ENCODE measurements at places on chromosomes 5 and 9. TPM values are rescaled to one million over a fixed set of nuclear protein-coding genes. Genes with fewer than 3 reads are reported as not detected.
A peak's percentile ranks its signal among the peaks of the same experiment; 100 is the strongest.

- DNase-seq: no peak
Observed at GRCh38 chr5:124747791-124748686, 1.6 kb upstream of the ZNF608 start.

- DNase-seq: no peak
Observed at GRCh38 chr5:91058575-91058974, 324.5 kb downstream of the ARRDC3 start.

GRCh38 chr5:34831303-34831702 lies 7.7 kb upstream of the TTC23L start:
- no peak for DNase-seq

GRCh38 chr5:33629999-33630398 lies 189.2 kb downstream of the TARS1 start:
- no peak for DNase-seq

DNA sequence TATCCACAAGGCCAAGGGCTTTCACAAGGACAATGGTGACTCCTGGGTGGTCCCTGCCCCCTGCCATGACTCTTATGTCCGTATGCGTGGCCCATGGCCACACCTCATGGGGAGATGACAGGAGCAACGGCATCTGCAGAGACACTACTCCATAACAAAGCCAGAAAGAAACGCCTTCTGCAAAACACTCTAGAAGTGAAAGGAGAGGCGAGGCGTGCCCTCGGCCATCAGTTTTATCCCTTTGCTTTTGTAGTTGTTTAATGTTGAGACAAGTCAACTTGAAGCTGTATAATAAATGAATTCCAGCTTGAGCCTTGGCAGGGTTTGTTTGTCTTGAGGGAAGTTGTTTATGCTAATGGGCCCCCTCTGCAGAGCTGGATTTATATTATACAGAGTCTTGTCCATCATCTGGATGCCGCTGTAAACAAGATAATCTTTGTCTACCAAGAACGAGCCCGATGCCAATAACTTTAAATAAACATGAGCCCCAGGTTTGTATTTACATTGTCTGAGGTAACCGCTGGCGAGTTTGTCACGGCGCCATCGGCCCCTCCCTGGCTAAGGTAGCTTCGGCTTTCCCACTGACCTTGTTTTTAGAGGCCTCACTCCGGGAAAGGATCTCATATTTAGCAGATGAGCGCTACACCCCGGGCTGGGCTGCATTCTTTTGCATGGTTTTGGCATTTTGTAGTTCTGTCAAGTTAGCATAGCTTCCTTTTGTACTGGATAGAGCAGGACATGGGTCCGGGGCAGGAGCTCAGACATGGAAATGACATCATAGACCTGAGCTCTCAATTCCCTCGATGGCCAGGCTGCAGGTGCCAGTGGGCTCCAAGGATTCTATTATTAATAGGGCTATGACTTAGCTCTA lies 165.3 kb downstream of the ERCC6L2 start:
- no peak for DNase-seq

DNA sequence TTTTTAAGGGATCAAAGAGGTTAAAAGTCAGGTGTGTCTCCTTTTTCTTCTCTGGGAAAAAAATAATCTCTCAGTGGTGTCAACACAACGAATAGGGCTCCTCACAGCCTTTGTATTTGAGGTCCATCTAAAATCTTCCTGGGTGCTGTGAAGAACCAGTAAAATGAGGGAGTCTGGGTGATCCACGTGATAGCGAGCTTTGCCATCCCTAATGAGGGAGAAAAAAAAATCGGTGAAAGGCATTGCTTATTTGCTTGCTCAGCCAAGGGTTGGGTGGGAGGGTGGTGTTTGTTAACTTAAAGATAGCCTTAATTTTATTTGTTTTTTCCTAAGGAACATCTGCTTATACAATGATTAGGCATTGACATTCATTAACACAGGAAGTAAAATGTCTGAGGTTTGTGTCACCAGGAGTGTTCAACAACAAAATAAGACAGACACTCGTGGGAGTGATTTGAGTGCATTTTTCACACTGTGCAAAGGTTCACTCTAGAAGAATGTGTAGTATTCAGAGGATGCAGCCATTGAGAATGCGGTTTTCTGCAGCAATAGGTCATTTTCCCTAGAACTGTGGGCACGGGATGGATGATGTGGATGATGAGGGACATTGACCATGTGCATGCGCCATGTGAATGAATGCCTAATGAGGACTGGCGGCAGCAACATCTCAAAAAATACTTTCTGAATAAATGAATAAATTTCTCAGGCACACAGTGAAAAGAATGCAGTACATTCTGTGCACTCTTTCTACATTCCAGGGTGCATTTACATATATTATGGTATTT lies 369.5 kb downstream of the NTRK2 start:
- DNase-seq: no peak

DNA sequence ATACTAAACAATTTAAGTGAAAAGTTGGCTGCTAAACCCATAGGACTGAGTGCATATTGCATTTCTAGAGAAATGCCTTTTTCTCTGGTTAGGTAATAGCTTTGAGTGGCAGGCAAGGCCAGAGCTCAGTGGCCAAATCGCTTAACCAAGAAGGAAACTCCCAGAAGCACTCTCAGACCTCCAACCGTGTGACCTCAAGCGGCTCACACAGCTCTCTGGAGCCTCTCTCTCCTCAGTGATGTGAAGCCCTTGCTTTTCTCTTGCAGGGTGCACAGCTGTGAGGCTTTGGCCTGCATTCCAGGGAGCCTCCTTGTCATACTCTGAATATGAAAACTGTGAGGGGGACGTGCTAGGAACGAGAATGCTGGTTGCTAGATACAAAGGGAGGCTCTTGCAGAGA lies 106.7 kb downstream of the INSYN2B start:
- DNase-seq: no peak

DNA sequence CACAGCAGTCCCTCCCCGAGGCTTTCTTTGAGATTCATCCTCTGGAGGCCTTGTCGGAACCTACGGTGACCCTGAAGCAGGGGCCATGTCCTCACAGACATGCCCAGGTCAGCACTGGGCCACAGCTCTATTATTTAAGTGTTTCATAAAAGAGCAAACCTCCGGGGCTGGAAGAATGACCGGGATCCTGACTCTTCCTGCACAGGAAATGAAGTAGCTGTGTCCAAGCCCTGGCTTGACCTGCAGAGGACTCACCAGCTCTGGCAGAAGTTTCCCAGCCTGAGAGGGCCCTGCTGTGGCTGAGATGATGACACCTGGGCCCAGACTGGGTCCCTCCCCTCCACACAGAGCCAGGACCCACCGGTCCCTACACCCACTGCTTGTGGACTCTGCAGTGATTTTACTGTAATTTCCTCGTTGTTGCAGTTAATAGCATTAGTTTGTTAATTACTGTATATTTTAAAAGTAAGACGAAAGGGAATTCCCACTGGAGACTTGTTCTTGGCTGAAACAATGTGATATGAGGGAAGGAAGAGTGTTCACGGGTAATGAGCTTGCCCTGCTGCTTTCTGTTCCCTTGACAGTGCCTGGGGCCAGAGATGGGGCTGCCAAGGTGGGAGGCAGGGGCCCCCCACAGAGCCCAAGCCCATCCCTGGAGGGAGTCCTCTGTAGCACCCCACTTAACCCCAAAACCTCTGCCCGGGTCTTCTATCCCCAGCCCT lies 72.2 kb downstream of the PCDH1 start:
- DNase-seq: no peak

GRCh38 chr5:142769251-142769792 lies 855 bp upstream of the ARHGAP26 start:
- DNase-seq: no peak

- no peak for DNase-seq
Observed at GRCh38 chr5:125695996-125696655, 727.1 kb upstream of the GRAMD2B start.

DNA sequence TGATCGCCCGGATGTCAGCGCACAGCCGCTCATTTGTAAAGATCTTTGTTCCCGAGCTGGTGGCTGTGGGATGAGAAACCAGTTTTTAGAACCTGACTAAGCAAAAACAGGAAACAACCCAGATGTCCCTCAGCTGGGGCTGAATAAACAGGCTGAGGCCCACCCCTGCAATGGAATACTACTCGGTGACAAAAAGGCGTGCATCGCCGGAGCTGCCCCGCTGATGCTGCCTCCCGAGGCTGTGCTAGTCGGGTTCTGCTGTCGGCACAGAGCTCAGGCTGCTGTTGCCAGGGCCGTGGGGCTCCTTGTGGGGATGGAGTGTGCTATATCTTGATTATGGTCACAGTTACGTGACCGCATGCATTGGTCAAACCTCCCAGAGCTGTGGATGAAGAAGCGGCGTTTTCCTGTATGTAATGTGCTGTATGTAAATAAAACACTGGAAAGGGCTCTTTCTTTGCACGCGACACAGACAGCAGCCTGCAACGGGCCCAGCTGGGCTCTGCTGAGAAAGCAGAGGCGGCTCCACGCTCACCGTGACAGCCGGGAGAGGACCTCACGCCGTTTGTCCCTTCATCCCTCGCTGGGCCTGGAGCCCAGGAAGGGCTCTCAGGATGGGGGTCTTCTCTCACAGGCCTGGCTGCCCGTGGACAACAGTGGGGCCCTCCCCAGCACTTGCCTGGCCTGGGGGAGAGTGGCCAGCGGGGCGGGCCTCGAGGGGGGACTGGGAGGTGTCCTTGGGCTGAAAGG lies 51.5 kb upstream of the RNU6ATAC start:
- no peak for DNase-seq

DNA sequence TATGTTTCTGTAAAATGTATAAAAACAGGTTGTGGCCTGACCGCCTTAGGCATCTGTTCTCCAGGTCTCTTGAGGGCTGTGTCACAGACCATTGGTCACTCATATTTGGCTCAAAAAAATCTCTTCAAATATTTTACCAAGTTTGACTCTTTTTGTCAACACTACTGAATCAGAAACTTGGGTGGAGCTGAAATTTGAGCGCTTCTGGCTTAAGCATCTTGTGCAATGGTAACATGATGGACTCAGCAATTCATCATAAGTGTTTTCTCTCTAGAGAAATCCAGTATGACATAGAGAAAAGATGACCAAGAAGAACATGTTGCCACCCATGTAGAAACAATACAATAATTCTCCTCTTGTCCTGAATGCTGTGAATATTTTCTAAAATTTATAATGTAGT lies 387.9 kb downstream of the MAT2B start:
- no peak for DNase-seq

GRCh38 chr9:15306068-15306756 lies 804 bp downstream of the TTC39B start:
- peak; percentile 86 for DNase-seq

DNA sequence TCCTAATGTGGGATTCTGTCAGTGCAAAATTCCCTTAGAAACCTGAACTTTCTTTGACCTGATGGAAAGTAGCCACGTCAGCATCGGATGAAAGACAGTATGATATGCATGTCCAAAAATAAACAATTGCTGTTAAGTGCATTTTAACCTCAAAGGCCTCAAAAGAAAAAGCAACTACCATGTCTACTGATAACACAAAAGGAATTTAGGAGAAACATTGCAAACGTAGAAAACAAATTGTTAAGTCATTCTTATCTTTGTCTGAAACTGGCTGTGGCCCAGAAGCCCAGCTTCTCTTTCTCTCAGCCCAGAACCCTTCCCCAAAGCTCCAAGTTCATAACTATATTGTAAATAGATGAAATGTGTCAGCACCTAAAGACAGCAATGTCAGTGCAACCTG lies 11.1 kb upstream of the LHFPL2 start:
- no peak for DNase-seq

DNA sequence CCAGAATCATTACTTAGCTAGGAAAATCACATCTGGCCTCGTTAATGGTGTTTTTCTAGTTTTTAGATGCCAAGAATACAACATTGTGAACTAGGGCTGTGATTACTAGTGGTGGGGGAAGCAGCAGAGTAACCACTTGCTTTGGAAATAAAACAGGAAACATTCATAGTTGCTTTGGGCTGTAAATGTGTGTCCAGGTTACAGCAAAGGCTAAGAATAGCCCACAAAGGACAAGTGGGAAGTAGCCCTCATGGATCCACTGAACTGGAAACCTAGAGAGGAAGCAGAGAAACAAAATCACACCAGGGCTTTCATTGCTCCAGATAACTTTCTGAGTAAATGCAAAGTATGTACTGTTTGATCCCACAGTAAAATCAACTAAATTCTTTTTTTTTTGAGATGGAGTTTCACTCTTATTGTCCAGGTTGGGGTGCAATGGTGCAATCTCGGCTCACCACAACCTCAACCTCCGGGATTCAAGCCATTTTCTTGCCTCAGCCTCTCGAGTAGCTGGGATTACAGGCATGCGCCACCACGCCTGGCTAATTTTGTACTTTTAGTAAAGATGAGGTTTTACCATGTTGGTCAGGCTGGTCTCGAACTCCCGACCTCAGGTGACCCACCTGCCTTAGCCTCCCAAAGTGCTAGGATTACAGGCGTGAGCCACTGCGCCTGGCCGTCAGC lies 56.2 kb upstream of the TNFSF15 start:
- DNase-seq: no peak

DNA sequence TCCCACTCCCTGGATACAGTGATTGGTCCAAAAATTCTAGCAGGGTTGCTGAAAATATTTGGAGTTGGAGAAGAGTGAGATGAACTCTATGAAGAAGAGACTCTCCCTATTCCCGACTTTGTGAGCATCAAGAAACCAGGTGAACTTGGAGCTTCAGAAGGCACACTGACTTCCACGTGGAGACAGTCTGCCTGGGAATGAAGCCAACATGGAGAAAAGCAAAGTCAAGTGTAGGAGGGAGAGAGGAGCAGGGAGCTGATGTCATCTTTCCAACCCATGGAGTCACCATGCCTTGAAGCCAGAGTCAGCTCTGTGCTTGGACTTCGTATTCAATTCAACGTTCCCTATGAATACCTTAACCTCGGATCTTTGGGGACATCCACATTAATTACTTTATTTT lies 125.1 kb downstream of the NPR3 start:
- DNase-seq: no peak

- DNase-seq: no peak
Observed at GRCh38 chr5:52925001-52925400, 64.2 kb upstream of the ITGA2 start.

ORM2 gene
- total RNA-seq: 0.64 TPM

PCDHGB1 gene
- 1.8 TPM for total RNA-seq

SLC27A6 gene
- total RNA-seq: 0.43 TPM

INSL6 gene
- not detected for total RNA-seq

FGFR4 gene
- 0.85 TPM for total RNA-seq

LRRC14B gene
- total RNA-seq: not detected

Measured in ascending aorta (tissue), 2 donors.